ENCODE measurements at places on chromosomes 1 and 21. TPM values are rescaled to one million over a fixed set of nuclear protein-coding genes. Genes with fewer than 3 reads are reported as not detected.

DNA sequence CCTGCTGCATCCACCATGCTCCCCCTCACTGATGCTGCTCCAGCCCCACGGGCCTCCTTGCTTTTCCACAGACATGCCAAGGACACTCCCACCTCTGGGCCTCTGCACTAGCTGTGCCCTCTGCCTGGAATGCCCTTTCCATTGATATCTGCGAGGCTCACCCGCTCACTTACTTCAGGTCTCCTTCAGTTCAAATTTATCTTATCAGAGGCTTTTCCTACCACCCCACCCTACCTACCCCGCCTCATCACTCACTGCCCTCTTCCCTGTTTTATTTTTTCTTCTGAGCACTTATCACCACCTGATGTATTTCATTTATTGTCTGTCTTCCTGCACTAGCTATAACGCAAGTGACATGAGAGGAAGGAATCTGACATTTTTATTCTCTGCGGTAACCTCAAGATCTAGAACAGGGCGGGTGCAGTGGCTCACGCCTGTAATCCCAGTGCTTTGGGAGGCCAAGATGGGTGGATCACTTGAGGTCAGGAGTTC, 7.0 kb downstream of the HSPG2 start:
- no peak for DNase-seq

GRCh38 chr1:219699870-219700269, 87.0 kb upstream of the ZC3H11B start:
- no peak for DNase-seq

- no peak for DNase-seq
These were observed 359.6 kb upstream of the USP24 start for GRCh38 chr1:55574691-55575225.

- DNase-seq = no peak
These were observed 406.5 kb downstream of the DUSP10 start for GRCh38 chr1:221335161-221336101.

- no peak for DNase-seq
These were observed 281.1 kb downstream of the MRPL39 start for GRCh38 chr21:25326181-25326580.

DNA sequence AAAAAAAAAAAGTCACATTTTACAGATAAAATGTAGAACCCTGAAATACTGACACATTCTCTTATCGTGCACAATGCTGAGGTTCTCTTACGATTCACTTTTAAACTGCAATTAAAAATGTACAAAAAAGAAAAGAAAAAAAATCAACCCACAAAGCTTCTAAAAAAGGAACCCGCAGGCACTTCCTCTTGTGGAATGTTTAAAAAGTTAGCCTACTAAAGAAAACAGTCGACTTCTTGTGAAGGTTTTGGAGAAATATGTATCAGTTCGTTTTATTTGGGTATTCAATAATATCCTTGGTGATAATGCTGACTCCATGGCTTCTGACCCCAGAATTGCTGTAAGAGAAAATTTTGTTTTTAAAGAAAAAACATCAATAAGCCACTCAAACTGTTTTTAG, 10.2 kb downstream of the HNRNPU start:
- no peak for DNase-seq

DNA sequence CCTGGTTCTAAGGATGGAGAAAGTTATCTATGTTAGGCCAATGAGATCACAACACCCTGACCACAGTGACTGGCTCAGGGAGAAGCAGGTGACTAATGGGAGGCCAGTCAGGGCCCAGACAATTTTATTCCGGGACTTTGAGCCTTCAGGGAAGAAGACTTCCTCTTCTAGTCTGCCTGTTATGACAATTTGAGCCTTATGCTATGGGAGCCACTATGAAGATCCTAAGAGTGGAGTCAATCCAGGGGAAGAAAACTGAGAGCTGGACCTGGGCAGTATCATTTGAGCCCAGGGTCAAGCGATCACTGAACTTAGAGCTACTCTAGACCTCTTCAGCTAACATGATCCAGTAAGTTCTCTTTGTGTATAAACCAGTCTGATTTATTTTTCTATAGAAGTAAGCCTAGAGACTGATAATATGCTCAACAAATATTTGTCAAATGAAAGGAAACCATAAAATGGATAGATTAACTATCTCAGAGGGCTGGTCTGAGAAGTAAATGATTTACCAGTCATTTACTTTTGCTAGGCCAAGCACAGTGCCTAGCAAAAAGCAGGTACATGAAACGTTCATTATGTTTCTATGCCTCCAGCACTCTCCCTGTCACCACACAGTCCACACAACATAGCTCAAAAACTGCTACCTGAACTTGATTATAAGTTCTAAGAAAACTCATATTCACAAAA, 4.2 kb upstream of the C1orf141 start:
- DNase-seq = no peak

DNA sequence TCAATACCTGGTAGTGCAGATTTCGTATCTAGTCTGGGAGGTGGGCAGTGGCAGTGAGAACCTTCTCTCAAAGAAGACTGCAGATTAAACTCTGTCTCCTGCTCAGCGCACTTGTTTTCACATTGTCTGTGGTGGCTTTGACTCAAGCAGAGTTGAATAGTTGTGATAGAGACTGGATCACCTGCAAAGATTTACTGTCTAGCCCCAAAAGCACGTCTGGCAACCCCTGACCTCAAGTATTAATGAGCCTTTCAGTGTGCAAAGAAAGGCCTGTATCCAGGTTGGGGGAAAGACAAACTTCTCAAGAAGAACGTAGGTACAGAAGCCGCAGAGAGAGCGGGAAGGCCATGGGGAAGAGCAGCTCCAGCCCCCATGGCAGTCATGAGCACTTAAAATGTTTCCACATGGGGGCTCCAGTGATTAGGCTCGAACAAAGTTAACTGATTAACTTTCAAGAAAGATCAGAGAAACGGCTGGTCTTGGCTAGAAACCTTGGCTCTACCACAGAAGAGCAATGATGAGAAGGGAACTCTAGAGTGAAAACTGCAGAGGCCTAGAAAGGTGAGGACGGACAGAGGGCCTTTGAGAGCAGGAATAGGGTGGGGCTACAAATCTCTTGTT, 15.2 kb downstream of the HENMT1 start:
- DNase-seq = no peak

GRCh38 chr1:171654201-171654941, 1.9 kb upstream of the MYOC start:
- DNase-seq = no peak

- no peak for DNase-seq
These were observed 2.3 kb upstream of the KRTAP10-7 start for GRCh38 chr21:44598061-44598460.

- DNase-seq = no peak
These were observed 134.4 kb downstream of the SDCCAG8 start for GRCh38 chr1:243390162-243390791.

Gene MYBPH
- polyA plus RNA-seq = 0.18 TPM
